NAMALWA (cell line): ENCODE measurements at places on chromosomes 11 and 22.

DNA sequence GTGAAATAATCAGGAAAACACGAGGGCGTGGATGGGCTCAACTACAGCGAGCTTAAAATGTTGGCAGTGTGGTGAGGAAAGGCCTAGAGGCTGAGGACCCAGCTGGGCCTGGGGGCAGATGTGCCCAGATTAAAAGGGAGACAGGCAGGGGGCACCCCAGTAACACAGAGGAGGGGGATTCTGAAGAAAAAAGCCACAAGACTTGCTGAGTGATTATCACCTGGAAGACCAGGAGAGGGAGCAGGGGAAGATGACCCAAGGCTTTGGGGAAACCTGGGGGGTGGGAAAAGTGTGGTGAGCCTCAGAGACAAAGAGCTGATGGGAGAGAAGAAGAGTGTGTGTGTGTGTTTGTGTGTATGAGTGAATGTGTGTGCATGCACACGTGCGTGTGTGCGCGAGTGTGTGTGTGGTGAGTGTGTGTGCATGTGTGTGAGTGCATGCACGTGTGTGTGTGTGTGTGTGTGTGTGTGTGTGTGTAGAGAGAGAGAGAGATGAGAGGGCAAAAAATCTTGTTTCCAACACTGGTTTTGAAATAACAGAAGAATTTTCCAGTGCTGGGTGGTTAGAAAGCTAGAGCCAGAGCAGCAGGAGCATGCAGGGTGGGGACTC lies 500.5 kb downstream of the BUD13 start:
- DNase-seq = no peak

DNA sequence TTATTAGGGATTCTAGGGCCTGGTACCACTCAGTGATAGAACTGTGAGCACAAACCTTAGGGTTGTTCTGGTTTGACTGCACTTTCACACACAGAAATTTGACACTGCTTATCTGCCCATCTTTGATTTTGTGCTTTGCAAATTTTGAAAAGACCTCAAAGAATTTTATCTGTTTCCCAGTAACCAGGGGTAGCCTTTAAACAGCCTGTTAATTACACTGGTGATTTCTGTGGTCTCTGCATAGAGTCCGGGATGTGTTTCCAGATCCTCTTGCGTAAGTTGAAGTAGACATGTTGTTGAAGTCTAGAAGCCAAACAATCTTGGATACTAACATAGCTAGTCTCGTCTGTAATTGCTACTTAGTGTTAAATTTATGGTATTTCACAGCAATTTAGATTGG lies 75.3 kb downstream of the C22orf31 start:
- DNase-seq = no peak

- no peak for DNase-seq
Measured at GRCh38 chr11:127308291-127308690, 307.7 kb upstream of the KIRREL3 start.

- DNase-seq = no peak
Measured at GRCh38 chr11:13169709-13170108, 107.9 kb upstream of the BMAL1 start.

GRCh38 chr11:66336234-66337102 lies at the start of gene RIN1:
Gene RIN1, minus strand, starts transcription at chr11:66336434. Its CDS starts 32 bp downstream, at chr11:66336402.
- peak; percentile 44 for DNase-seq
